AG09319 (cell line): ENCODE measurements at places on chromosomes 5 and 9.

GRCh38 chr5:111772456-111773122 lies 15.6 kb upstream of the NREP start:
- DNase-seq, result no peak

- no peak for DNase-seq
Measured at GRCh38 chr9:92064711-92065110, 50.5 kb downstream of the SPTLC1 start.

GRCh38 chr5:155023320-155023719 lies 9.8 kb downstream of the KIF4B start:
- no peak for DNase-seq

DNA sequence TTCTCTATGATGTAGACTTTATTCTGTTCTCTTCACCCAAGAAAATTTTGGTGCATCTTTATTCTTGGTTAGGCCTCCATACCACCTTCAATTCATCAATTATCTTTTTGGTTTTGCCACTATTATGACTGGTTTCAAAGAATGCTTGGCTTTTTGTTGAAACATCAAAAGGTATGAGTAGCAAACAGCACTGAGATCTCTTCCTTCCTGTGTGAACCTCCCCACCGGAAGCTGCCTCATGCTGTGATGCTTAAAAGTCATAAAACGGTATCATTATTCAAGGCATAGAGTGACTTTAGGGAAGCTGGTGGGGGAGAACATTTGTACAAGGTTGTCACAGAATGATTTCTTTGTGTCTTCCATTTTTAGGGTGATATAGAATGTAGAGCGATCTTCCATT lies 70.6 kb downstream of the IQGAP2 start:
- DNase-seq, result no peak

GRCh38 chr5:113170707-113171106 lies 194.1 kb downstream of the DCP2 start:
- DNase-seq, result no peak

- DNase-seq, result no peak
Measured at GRCh38 chr5:10724781-10725507, 36.1 kb downstream of the DAP start.

- no peak for DNase-seq
Measured at GRCh38 chr9:114525513-114525912, 20.2 kb upstream of the WHRN start.

DNA sequence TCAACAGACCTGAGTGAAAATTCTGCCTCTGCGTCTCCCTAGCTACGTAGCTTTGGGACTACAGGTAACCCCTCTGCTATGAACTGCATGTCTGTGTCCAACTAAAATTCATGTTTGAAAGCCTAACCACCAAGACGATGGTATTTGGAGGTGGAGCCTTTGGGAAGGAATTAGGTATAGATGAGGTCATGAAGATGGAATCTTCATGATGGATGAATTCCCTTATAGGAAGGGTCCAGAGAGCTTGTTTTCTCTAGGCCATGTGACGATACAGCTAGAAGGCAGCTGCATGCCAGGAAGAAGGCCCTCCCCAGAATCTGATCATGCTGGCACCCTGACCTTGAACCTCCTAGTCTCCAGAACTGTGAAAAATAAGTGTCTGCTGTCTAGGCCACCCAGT lies 296.4 kb downstream of the SLIT3 start:
- DNase-seq, result no peak

DNA sequence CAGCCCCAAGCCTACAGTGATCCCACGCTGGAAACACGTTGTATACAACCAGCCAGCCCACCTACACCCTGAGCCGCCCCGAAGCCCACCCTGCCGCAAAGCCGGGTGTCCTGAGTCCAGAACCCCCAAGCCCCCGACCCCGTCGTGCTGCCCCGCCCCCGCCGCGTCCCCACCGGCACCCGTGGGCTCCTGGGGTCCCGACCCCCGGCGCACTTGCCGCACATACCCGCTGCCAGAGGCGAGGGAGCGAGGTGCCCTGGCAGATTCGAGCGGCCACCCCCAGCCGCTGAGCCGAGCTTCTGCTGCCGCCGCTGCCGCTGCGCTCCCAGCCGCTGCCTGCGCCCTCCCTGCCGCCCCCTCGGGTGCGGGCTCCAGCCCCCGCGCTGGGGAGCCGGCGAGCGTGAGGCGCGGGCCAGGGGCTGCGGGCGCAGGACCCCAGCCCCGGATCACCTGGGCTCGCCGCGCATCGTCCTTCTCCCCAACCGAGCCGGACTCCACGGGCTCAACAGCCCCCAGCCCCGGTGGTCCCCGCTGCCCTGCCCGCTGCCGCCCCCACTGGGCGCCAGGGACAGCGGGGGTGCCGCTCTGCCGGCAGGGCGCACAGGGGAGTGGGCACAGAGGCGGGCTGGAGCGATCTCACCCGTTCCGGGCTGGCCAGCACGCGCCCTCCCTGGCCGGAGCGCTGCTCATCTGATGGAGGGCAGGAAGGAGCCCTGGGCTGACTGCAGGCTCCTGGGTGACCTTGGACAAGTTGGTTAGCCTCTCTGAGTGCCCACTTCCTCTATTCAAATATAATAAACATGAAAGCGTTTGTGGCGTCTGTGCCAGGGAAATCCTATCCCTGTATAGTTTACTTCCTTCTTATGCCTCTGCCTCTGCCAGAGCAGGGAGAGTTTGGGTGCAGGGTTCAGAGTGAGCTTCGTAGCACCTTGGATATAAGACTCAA lies at the start of gene HTR4:
Gene HTR4, minus strand, starts transcription at position 692 of the 946 bp plus-strand sequence. CDS start 17,513 bp downstream, outside the sequence.
- no peak for DNase-seq

GRCh38 chr9:8265281-8265680 lies 465.7 kb upstream of the DMAC1 start:
- no peak for DNase-seq

DNA sequence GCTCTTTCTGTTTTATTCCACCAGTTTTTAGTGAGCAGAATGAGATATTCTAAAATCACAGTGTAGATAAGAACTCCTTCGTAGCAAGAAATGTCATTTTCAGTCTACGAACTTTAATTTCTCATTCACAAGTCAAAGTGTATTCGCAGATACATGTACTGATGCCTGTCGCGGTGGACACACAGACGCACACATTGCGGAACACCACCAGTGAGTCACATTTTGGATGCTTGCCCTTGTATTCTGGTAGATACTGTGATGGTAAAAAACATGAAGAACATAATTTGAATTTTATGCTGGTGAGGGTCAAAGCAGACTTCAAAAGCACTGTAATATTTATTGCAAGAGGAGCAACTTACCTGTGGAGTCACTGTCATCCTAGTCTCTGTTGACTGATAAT lies 4.7 kb upstream of the C9orf57 start:
- no peak for DNase-seq

DNA sequence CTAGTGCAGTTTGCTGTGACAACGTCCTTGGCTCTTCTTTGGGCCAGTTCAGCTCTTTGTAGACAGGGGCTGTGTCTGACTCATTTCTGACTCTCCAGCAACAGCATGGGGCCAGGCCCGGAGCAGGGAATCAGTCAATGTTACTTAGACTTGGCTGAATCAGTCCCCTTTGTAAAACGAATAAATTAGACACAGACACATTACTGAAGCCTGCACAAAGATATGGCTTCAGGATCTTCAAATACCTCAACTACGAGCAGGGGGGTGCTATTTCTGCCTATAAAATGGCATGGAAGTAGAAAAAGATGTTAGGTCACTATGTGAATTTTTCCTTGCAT lies 204.7 kb downstream of the TTLL11 start:
- DNase-seq, result no peak

GRCh38 chr5:176792655-176793342 lies 17.6 kb upstream of the UNC5A start:
- no peak for DNase-seq

DNA sequence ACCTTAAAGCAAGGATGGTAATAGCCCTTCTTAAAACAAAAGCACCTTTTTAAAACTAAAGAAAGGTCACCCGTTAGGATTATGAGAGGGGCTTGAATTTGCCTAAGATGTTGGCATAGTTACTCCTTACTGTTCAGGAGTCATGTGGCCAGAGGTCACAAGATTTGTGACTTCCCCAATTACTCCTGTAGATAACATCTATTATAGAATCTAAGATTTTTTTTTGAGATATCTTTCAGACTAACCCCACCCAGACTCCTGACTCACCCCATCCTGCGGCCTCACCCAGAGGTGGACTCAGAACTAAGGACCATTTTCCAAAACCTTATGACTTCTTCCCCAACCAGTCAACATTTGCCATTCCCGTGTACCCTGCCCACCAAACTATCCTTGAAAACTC lies 2.4 kb downstream of the CD180 start:
- no peak for DNase-seq

DNA sequence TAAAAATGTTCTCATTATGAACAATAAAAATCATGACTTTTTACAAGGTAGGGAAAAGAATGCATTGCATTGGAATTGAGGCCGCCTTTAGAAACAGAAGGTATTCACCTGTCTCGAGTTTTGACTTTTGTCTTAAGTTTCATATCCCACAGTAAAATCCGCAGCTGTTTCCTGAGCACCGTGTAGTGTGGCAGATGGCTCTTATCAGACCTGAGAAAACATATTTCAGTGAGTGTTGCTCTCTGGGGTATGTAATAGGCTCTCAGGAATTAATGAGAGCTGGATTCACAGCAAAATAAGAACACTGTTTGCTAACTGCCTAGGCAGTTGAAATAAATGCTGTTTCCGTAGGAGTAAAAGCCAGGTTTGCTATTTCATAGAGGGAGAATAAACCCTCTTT lies 221.4 kb downstream of the CFAP90 start:
- no peak for DNase-seq

GRCh38 chr9:125513668-125514413 lies 193.2 kb downstream of the MAPKAP1 start:
- no peak for DNase-seq

DNA sequence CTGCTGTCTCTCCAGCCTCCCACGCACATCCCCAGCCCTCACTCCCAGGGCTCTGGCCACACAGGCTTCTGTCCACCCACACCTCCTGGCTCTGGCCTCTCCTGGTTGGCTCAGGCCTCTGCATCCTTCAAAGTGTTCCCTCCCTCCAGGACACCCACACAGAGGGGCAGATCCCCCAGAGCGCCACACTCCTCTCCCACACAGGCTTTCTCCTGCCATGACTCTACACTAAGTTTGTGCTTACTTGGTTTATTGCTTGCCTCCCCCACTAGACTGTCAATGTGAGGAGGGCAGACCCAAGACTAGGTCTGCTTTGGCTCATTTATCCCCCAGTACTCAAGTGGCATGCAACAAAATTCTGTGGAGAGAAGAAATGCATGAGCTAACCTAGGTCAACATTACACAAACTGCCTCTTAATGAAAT lies 67.0 kb upstream of the SPOCK1 start:
- no peak for DNase-seq

- no peak for DNase-seq
Measured at GRCh38 chr9:132768932-132769905, 99.0 kb downstream of the GTF3C4 start.

- no peak for DNase-seq
Measured at GRCh38 chr5:172644711-172645110, 3.6 kb downstream of the NEURL1B start.

- DNase-seq, result no peak
Measured at GRCh38 chr5:143205883-143206195, 197.6 kb downstream of the NR3C1 start.

GRCh38 chr5:107324071-107324470 lies 346.7 kb downstream of the EFNA5 start:
- no peak for DNase-seq

- no peak for DNase-seq
Measured at GRCh38 chr9:100674419-100675122, 96.7 kb downstream of the CAVIN4 start.

DNA sequence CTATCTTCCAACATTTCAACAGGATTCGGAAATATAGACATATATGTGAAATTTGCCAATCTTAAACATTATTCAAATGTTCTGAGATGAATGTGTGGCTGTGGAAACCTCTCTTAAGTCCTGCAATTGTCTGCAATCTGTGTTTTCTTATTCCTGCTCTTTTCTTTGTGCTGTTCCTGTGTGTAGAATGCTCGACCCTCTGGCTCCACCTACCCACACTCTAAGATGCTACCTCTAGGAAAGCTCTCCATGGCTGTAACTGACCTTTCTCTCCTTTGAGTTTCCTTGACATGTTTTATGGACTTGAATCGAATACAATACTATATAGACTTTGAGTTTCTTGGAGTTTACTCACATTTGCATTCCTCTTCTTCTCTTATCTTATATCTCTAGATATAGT lies 120.6 kb upstream of the ASTN2 start:
- DNase-seq, result no peak

DNA sequence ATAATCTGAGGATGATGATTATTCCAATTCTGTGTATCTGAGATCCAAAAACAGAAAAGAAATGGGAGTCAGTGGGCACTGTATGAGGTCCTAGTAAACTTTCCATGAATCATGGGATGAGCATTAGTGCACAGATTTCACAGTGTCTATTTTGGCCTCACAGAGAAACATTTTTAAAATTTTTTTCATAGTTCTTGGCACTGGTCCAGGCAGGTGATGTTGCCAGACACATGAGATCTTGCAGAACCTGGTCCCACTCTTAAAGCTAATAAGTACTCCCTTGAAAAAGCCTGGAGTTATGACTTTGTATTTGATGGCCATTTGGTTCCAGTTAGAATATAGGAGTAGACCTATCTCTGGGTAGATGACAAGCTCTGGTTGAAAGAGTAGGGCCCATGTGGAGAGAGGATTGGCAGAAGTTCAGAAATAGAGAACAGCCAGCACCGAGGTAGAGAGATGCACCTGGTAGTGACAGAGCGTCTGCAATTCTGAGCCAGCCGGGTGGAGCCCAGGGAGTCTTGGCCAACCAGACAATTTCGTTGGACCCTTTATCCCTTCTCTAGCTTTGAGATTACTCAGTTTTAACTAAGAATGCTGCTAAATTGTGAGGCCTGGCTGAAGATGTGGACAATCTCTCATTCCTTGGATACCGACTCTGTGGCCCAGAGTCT lies 6.3 kb upstream of the TNFSF15 start:
- DNase-seq, result no peak

DNA sequence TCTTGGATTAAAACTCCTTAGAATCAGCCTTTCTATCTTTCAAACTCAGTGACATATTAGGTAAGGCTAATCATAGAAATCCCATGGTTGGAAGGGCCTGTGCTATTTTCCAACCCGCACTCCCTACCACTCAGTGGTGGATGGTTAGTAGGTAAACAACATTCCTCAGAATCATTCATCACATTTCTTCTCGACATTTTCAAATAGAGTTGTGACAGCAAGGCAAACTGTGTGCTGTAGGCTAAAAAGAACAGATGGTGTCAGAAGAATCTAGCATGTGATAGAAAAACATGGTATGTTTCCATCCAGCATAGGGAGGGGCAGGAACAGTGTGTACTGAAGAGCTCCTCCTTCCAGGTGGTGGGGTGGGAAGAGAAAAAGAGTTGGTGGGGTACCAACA lies 227.3 kb upstream of the NMUR2 start:
- no peak for DNase-seq

DNA sequence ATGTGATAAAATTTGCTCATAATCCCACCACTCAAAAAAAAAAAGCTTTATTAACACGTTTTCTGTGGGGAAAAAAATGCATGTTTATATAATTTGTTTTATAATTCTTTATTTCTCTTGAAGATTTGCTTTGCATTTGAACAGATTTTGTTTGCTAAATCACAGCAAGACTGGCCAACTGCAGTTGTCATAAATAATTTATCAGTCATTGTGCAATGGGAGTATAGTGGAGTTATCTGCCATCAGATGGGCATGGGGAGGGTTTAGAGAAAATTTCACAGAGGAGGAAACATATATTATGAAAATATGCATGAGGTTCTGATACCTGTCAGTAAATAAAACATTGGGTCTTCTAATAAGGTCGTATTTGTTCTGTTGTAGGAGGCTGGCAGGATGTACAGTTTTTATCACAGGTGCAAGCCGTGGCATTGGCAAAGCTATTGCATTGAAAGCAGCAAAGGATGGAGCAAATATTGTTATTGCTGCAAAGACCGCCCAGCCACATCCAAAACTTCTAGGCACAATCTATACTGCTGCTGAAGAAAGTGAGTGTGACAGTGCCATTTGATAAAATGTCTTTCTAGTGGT lies 23.8 kb downstream of the HSDL2 start:
- DNase-seq, result no peak
